ENCODE measurements at places on chromosomes 6 and 20.

GRCh38 chr6:44659726-44660125 is 272.2 kb downstream of the CDC5L start:
- no peak for DNase-seq

- no peak for DNase-seq
These were observed 26.8 kb downstream of the C6orf89 start for GRCh38 chr6:36912586-36912985.

- peak; percentile 41 for DNase-seq
These were observed 9.6 kb upstream of the BEND3 start for GRCh38 chr6:107124934-107125348.

DNA sequence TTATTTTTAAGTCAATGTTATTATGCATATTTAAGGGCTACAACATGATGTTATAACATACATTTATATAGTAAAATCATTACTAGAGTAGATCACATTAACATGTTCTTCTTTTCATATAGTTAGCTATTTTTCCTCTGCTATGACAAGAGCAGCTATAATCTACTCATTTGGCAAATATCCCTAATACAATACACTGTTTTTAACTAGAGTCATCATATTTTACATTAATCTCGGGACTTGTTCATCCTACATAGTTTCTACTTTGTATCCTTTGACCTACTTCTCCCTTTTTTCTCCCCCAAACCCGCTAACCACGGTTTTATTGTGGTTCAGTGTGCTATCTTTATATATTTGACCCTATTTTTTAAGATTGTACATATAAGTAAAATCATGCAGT is 249.0 kb downstream of the EPM2A start:
- DNase-seq = no peak

DNA sequence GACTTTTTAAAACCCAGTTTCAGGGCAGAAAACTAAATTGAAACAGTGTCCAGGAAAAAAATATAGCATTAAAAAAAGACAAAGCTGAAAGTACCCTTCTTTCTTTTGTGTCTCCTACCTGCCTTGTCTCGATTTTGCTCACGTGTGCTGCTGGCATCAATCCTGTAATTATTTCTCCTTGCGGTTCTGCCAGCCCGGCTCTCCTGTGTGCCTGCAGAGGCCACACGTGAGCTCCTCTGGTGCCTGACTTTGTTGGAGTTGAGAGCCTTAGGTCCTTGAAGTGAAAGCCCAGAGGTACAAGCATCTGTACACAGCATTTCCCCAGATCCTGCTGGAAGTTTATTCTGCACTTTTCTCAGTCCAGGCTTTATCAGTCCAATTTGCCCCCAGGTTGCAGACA is 36.5 kb downstream of the GHRH start:
- DNase-seq = no peak

GRCh38 chr6:14118446-14118845 is 874 bp downstream of the CD83 start:
- no peak for DNase-seq

DNA sequence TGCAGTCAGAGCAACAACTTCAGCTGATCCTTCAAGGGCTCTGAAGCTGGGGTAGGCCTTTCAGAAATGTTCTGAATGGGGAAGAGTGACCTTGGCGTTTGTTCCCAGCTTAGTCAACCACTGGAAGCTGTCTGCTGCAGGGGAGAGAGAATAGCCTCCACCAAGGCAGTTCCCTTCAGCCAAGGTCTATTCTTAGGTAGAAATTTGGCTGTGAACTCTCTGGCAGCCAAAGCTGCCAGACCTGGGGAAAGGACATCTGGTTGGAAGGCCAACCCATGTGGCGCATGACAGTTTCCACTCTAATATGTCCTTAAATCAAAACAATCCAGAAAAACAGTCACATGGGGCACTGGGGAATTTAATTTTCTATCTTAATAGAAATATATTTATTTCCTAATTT is 60.1 kb downstream of the FBXO5 start:
- DNase-seq = no peak

GRCh38 chr20:62508641-62509051 is 32.9 kb upstream of the GATA5 start:
- peak; percentile 33 for DNase-seq

DNA sequence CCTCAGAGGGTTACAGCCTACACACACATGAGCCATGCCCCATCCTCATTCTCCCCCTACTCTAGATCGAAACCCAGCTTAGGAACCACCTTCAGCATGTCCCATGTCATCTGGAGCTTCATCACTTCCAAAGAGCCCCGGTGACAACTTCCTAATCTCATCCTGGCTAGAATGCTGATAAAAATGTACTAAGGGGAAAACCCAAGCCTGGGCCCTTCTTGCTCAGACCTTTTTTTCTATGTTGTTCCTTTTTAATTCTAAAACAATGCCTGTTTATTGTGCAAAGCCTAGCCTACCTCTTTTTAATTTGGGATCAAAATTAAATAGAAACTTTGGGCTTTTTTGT is 44.1 kb upstream of the NT5E start:
- no peak for DNase-seq

- DNase-seq = no peak
These were observed 37.6 kb upstream of the CST7 start for GRCh38 chr20:24911461-24911860.

DNA sequence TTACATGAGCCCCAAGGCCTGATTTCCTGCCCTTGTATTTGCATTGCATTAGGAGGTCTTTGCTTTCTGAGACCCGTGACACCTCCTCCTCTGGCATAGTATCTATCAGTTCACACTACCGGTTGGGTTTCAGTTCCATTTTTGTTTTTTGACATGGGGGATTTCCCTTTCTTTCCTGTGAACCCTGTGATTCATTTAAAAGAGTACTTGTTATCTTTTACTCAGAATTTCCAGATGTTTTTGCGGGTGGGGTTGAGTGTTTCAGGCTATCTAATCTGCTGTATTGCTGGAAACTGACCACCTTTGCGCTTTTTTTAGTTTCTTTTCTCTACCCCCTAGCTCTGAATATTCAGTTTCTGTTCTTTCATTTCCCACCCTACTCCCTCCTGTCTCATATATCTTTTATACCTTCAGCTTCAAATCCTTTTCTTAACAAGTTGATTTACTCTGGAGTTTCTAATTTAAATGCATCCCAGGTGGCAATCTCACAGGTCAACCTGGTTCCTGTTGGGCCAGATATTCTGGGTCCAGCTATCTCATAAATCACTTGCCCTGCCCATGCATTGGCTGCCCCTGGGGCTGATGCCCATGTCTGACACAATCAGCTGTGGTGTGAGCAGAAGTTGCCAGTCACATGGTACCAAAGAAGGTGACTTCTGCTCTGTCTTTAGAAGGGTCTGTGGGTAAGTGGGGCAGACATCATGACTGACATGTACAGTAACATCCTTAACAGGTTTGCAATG is 14.3 kb upstream of the NCOA3 start:
- DNase-seq = no peak

- no peak for DNase-seq
These were observed 32.5 kb upstream of the TMEM244 start for GRCh38 chr6:129893640-129894039.

DNA sequence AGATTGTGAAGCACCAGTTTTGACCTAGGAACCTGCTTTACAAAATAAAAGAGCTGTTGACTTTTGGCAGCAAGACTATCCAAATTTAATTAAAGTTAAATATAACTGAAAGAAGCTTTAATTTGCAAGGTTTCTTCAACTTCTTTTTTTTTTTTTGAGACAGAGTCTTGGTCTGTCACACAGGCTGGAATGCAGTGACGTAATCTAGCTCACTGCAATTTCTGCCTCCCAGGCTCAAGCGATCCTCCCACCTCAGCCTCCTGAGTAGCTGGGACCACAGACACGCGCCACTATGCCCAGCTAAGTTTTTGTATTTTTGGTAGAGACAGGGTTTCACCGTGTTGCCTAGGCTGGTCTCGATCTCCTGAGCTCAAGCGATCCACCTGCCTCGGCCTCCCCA is 13.7 kb upstream of the CSE1L start:
- no peak for DNase-seq

DNA sequence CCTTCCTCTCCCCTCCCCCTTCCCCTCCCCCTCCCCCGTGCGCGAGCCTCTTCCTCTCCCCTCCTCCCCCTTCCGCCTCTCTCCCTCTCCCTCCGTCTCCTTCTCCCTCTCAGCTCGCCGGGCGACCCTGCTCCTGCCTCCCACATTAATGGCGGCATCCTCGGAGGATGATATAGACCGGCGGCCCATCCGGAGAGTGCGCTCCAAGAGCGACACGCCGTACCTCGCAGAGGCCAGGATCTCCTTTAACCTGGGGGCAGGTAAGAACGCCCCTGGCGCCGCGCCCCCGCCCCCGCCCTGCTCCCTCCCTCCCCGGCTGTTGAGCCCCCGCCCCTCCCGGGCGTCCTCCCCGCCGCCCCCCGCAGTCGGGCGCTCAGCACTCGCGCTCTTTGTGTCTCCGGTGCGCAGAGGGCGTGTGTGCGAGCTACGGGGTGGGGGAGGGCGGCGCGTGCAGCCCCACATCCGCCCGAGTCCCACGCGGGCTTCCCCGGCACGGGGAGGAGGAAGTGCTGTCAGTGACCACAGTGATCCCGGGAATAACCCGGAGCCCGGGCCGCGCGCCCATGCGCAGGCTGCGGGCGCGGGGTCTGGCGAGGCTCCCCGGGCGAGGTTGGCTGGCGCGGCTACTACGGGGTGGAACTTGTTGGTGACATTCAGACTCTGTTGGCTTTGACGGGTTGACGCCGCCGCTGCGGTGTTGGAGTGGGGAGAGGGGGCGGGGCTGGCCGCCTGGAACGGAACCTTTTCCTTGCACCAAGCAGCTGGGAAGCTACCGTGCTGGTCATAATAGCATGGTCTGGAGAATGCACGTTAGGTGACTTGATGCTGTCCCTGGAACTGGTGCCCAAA is 33.2 kb downstream of the PHACTR1 start:
- DNase-seq = peak; percentile 83

GRCh38 chr6:156627524-156627923 is 149.7 kb upstream of the ARID1B start:
- no peak for DNase-seq

DNA sequence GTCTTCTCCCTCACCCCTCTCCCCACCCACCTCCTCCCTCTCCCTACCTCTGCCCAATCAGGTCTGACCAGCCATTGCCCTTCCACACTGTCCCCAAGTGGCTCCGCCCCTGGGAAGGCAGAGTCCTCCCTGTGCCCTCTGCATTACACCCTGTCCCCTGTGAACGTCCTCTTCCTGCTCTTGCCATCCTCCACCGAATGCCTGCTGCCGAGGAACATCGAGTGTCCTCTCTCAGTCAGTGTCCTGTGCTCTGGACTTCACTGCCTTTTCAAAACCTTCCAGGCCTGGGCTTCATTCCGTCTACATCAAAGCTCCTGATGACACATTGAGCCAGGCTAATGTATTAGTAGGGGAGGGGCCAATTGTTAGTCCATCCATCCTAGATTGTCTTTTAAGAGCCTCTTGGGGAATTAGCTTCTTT is 3.3 kb upstream of the PACSIN1 start:
- peak; percentile 54 for DNase-seq

DNA sequence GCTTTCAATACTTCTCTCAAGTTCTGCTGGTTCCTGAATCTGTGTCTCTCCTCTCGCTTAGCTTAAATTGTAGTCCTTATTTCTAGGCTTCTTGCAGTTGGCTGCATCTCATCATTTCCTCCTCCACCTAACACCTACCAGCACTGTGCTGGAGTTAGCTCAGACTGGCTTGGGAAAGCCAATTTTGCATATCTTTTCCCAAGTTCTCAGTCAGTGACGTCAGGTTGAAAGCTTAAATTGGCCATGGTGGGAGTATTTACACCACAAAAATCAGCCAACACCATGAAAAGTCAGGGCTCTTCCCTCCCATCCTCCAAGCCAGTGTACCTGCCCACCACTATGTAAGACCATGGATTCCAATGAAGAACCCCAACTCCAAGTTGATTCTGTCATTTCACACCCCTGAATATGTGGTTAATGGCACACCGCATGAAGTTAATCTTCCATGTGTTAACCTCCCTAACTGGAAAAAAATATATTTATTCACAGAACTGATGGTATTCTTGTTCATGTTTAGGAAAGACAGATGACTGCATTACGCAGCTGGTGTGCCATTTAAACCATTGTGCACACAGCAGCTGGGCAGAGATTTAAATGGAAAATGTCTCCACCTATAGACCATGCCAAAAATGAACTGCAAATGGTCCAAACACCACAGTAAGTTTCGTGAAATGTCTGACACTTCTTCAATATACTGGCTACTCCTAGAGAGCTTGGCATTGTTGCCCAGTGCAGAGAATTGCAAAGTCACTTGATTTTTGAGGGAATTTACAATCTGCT is 274.1 kb upstream of the MAP3K7 start:
- no peak for DNase-seq

DNA sequence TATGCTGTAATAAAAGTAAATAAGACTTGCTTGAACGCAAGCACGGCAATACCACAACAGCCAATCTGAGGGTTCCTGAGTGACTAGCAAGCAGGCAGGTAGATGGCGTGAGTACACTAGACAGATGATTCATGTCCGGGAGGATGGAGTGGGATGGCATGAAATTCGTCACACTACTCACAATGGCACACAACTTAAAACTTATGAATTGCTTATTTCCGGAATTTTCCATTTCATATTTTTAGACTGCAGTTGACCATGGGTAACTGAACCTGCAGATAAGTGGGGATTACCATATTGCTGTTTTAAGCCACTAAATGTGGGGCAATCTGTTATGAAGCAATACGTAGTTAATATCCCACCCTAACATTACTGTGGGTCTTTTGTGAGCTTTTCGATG is 93.6 kb upstream of the NFATC2 start:
- DNase-seq = no peak

DNA sequence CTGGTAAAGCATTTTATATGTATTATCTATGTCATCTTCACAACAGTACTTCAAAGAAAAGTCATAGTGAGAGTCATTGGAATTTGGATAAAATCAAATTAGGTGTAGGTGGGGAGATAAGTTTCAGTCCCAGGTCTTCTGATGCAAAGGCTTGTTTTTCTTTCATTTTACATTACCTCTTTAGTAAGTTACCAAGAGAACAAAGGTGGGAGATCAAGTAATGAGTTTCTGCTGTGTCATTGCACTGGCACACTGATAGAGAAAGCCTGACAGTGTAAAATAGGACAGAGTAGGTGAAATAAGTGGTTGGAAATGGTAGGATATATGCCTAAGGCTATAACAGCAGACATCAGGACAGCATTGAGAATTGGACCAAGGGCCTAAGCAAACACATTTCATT is 250.4 kb downstream of the NKAIN2 start:
- DNase-seq = no peak

DNA sequence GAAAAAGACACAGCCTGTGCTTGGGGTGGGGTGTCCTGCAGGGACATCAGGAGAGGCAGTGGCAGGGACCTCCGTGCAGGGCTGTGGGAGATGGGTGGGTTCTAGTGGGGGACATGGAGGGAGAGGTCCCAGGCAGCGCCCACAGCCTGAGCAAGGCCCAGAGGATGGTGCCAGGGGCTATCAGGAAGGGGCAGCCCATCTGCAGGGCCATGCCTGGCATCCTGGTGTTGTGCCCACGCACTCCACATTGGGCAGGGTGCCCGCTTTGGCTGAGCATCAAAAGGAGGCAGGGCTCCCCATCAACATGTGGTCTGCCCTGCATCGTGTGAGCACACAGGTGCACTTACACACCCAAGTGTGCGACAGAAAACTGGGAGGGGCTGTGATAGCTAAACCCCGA is 184.3 kb upstream of the SNX9 start:
- DNase-seq = no peak

All from glutamatergic neuron (in vitro differentiated cells).